ENCODE measurements at places on chromosomes 3 and 15. TPM values are rescaled to one million over a fixed set of nuclear protein-coding genes. Genes with fewer than 3 reads are reported as not detected.

The SNTN gene
- polyA plus RNA-seq, result not detected

The COL6A5 gene
- polyA plus RNA-seq, result not detected

The HEG1 gene
- 10.3 TPM for polyA plus RNA-seq

DNA sequence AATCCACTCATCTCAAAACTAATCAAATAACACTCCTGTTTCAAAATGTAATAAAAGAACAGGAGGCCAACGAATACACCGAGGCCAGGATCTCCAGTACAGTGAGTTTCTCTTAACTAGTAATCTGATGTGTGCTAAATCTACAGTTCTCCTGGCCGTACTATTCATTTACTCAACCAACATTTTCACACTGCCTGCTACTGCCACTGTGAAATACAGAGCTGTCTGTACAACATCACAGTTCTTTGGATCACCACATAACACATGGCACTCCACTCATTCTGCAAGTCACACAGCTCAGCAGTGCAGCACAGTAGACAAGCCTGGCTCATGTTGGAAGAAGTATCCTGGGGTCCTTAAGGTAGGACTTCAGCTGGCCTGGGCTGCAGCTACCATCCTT lies 21.9 kb downstream of the RIOX2 start:
- peaks cover 13% of the 10 kb centered on the region for H3K4me1 ChIP-seq
- no peak overlapping the region for H3K4me3 ChIP-seq
- no peak for DNase-seq
- H3K27me3 ChIP-seq, result no peaks in the 10 kb centered on the region

DNA sequence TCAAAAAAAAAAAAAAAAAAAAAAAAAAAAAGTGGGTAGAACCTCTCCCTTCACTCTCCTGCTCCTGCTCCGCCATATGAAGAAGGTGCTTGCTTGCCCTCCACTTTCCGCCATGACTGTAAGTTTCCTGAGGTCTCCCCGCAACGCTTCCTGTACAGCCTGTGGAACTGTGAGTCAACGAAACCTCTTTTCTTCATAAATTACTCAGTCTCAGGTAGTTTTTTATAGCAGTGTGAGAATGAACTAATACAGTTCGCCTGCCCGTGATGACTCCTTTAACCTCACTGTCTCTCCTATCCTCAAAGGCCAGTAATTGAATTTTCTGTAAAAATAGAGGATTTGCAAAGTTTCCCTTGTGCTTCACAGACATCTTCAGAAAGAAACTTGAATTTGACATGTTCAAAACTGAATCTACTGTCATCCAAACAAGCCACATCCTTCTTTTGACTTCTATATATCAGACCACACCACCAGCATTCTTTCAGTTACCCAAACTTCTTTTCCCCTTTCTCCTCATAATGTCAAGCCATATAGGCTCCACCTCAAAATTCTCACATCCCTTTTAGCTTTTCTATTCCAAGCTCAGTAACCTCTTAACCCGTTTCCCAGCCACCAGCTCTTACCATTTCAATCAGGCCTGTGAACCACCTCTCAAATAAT lies 44.3 kb downstream of the P2RY1 start:
- H3K27me3 ChIP-seq, result no peaks in the 10 kb centered on the region
- H3K4me1 ChIP-seq, result no peaks in the 10 kb centered on the region
- no peaks in the 10 kb centered on the region for H3K36me3 ChIP-seq
- no peak overlapping the region for H3K27ac ChIP-seq
- no peak overlapping the region for H3K4me3 ChIP-seq

DNA sequence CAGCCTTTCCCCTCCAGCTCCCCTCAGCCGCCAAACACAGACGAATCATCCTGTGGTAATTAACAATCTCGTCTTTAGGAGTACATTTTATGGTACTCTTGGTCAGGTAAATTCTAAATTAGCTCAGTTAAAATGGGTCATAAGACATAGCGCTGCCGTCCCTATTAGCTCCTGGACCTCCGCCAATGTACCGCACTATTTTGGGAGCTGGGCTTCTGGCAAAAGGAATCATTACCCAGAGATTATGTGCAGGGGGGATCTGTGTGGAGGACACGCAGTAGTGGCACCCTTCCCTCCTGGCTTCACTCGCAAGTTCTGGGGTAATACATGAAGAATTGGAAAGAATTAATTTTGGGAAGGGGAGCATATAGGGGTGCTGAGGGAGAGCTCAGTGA lies 68.6 kb upstream of the ONECUT1 start:
- H3K27ac ChIP-seq, result no peak overlapping the region
- no peaks in the 10 kb centered on the region for H3K36me3 ChIP-seq
- DNase-seq, result no peak

- H3K27me3 ChIP-seq, result no peaks in the 10 kb centered on the region
- H3K4me3 ChIP-seq, result no peak overlapping the region
- no peaks in the 10 kb centered on the region for H3K36me3 ChIP-seq
- DNase-seq, result no peak
- H3K4me1 ChIP-seq, result no peaks in the 10 kb centered on the region
Measured at GRCh38 chr15:91821458-91821857, 32.0 kb upstream of the SLCO3A1 start.

DNA sequence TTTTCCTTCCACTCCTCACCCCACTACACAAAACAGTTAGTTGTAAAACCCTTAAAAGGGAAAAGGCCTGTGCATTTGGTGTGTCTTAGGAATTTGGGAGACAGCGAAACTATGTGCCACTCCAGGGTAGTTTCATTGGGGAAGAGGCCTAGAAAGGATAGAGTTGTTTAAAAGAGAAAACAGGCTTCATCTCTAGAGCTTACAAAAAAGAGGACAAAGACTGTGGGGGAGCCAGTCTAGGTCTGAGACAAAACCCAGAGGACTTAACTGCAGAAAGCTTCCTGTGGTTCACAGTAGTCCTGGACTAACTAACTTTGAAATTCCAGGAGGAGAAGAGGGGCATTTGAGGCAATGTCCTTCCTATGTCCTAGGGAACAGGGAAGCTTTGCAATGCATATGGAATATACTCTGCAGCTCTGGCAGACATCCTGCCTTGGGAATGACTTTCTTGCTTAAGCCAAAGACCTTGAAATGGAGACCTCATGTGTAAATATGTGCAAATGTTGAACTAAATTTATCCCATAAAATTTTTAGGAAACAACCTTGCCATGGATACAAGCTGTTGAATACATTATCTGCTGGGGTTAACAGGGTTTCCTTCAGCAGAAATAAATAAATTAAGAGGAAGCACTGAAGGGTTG lies 159.4 kb downstream of the LSAMP start:
- no peak for DNase-seq
- no peaks in the 10 kb centered on the region for H3K36me3 ChIP-seq
- H3K27me3 ChIP-seq, result no peaks in the 10 kb centered on the region
- H3K4me1 ChIP-seq, result no peaks in the 10 kb centered on the region
- H3K27ac ChIP-seq, result no peak overlapping the region
- no peak overlapping the region for H3K4me3 ChIP-seq

GRCh38 chr15:68706931-68707330 lies 113.8 kb downstream of the ANP32A start:
- H3K4me1 ChIP-seq, result peaks cover 2% of the 10 kb centered on the region
- H3K4me3 ChIP-seq, result no peak overlapping the region
- H3K27ac ChIP-seq, result no peak overlapping the region
- no peaks in the 10 kb centered on the region for H3K27me3 ChIP-seq
- no peak for DNase-seq

GRCh38 chr3:49763981-49764380 lies 22.4 kb downstream of the IP6K1 start:
- no peaks in the 10 kb centered on the region for H3K27me3 ChIP-seq
- H3K4me3 ChIP-seq, result no peak overlapping the region
- H3K36me3 ChIP-seq, result no peaks in the 10 kb centered on the region
- no peak overlapping the region for H3K27ac ChIP-seq
- no peaks in the 10 kb centered on the region for H3K4me1 ChIP-seq

GRCh38 chr15:80514071-80514780 lies 110.0 kb downstream of the ARNT2 start:
- H3K36me3 ChIP-seq, result peaks cover 4% of the 10 kb centered on the region
- H3K4me3 ChIP-seq, result no peak overlapping the region
- no peaks in the 10 kb centered on the region for H3K27me3 ChIP-seq
- H3K4me1 ChIP-seq, result no peaks in the 10 kb centered on the region
